ENCODE measurements at places on chromosomes 12 and 14. TPM values are rescaled to one million over a fixed set of nuclear protein-coding genes. Genes with fewer than 3 reads are reported as not detected.
A peak's percentile ranks its signal among the peaks of the same experiment; 100 is the strongest.

Gene DLK1
- 3.5 TPM for total RNA-seq

GRCh38 chr12:73798523-73798922 lies 739.1 kb upstream of the ATXN7L3B start:
- no peak for DNase-seq
- no peaks in the 10 kb centered on the region for H3K4me1 ChIP-seq
- no peaks in the 10 kb centered on the region for H3K27me3 ChIP-seq
- H3K36me3 ChIP-seq = no peaks in the 10 kb centered on the region
- no peak overlapping the region for H3K4me3 ChIP-seq
- H3K27ac ChIP-seq = no peak overlapping the region

DNA sequence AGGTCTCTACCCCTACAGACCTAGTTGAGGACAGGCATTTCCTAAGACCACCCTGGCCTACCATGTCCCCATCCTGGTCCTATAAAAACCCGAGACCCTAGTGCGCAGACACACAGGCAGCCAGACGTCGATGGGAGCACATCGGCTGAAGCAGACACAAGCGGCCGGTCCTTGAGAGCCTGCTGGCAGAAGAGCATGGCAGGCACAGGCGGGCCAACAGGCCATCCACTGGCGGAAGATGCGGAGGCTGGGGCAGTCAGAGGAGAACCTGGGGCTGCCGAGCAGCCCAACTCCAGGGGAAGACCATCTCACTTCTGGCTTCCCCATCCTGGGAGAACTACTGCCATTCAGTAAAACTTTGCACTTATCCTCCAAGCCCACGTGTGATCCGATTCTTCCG lies 396.8 kb downstream of the AEBP2 start:
- H3K27me3 ChIP-seq = no peaks in the 10 kb centered on the region
- H3K4me1 ChIP-seq = no peaks in the 10 kb centered on the region
- no peak for DNase-seq
- H3K36me3 ChIP-seq = no peaks in the 10 kb centered on the region

Gene AICDA
- total RNA-seq = not detected

- no peak for DNase-seq
- no peaks in the 10 kb centered on the region for H3K4me1 ChIP-seq
- no peak overlapping the region for H3K27ac ChIP-seq
- no peak overlapping the region for H3K4me3 ChIP-seq
- H3K27me3 ChIP-seq = no peaks in the 10 kb centered on the region
These were observed 28.7 kb upstream of the P2RX4 start for GRCh38 chr12:121181181-121181580.

- DNase-seq = no peak
- no peak overlapping the region for H3K27ac ChIP-seq
- no peaks in the 10 kb centered on the region for H3K4me1 ChIP-seq
- no peaks in the 10 kb centered on the region for H3K36me3 ChIP-seq
- peaks cover 17% of the 10 kb centered on the region for H3K27me3 ChIP-seq
- H3K4me3 ChIP-seq = no peak overlapping the region
These were observed 3.7 kb upstream of the TRPV4 start for GRCh38 chr12:109836916-109837315.

DNA sequence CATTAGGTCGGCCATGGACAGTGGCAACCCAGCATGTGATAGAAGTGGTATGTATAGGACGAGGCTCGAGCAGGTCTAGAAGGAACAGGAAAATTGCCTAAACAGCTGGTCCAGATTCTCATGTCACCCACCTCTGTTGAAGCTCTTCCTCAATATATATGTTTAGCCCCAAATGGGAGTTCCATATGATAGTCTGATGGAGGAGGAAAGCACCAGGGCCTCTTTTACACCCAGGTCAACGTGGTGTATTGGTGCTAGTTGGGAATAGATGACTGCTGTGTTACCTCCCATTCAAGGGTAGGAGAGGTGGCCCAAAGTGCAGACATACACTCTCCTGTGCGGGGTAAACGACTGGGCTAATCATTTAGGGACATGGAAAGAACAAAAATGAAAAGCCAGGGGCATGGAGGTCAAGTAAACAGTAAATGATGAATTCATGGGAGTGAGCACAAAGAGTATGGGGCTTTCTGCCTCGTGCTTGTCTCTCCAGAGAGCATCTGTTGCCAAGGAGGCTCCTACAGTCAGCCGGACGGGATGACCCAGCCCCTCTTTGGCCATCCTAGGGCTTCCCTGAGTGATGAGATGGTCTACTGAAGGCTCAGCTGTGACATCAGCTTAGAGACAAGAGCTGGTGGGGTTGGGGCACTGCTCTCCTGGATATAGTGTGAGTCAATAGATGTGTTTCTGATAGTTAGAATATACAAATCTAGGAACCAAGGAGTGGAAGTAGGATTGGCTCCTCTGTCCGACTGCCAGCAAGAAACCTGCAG lies 5.5 kb upstream of the PRIMA1 start:
- DNase-seq = no peak
- no peak overlapping the region for H3K27ac ChIP-seq
- H3K4me3 ChIP-seq = no peak overlapping the region
- H3K27me3 ChIP-seq = peaks cover 7% of the 10 kb centered on the region

GRCh38 chr12:111276146-111276545 lies 92.7 kb downstream of the PHETA1 start:
- no peak for DNase-seq
- no peaks in the 10 kb centered on the region for H3K36me3 ChIP-seq
- H3K27ac ChIP-seq = no peak overlapping the region
- H3K4me3 ChIP-seq = no peak overlapping the region

GRCh38 chr14:100822013-100822412 lies 3.9 kb upstream of the MEG3 start:
- H3K4me1 ChIP-seq = no peaks in the 10 kb centered on the region
- no peaks in the 10 kb centered on the region for H3K36me3 ChIP-seq
- H3K27me3 ChIP-seq = peaks cover 24% of the 10 kb centered on the region
- no peak for DNase-seq
- H3K27ac ChIP-seq = no peak overlapping the region
- no peak overlapping the region for H3K4me3 ChIP-seq

- DNase-seq = no peak
- no peak within 1 kb of the TSS for H3K4me3 ChIP-seq
- no peak within 1 kb of the TSS for H3K27ac ChIP-seq
- no peaks in the 10 kb centered on the region for H3K36me3 ChIP-seq
These were observed at the start of gene KRT72 for GRCh38 chr12:52600941-52601481. Gene KRT72, minus strand, starts transcription at chr12:52601463. Its CDS starts 11 bp downstream, at chr12:52601452.

GRCh38 chr12:115870021-115870420 lies 407.5 kb downstream of the MED13L start:
- no peaks in the 10 kb centered on the region for H3K27me3 ChIP-seq
- H3K36me3 ChIP-seq = no peaks in the 10 kb centered on the region
- peak overlapping the region; percentile 59 for H3K27ac ChIP-seq
- H3K4me3 ChIP-seq = no peak overlapping the region
- DNase-seq = no peak

DNA sequence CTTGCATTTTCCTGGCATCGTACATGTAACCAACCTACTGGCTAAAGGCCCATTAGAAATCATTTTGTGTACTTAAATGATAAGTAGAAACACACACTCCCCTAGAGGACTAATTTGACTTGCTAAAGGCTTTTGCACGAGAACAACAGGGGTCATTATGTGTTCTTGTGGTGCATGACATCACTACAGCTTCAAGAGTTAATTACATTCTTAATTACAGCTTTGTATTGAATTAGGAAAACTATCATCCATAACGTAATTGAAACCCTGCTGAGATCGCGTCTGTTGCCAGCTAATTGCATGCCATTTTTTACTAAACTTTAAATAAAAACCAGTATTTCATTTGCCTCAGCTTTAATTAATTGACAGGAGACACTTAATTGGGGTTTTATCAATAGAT lies 51.4 kb downstream of the TMEM132C start:
- H3K27me3 ChIP-seq = no peaks in the 10 kb centered on the region
- H3K36me3 ChIP-seq = no peaks in the 10 kb centered on the region
- no peak overlapping the region for H3K27ac ChIP-seq
- DNase-seq = no peak
- H3K4me3 ChIP-seq = no peak overlapping the region

GRCh38 chr14:105589161-105589925 lies 63.0 kb downstream of the TMEM121 start:
- H3K4me3 ChIP-seq = no peak overlapping the region
- no peaks in the 10 kb centered on the region for H3K4me1 ChIP-seq
- H3K36me3 ChIP-seq = no peaks in the 10 kb centered on the region
- DNase-seq = no peak

Gene CHD8
- total RNA-seq = 49.5 TPM

Gene FOXM1
- not detected for total RNA-seq

- no peak overlapping the region for H3K27ac ChIP-seq
- no peaks in the 10 kb centered on the region for H3K36me3 ChIP-seq
- H3K4me3 ChIP-seq = no peak overlapping the region
- DNase-seq = no peak
- no peaks in the 10 kb centered on the region for H3K27me3 ChIP-seq
- H3K4me1 ChIP-seq = no peaks in the 10 kb centered on the region
These were observed 241.5 kb downstream of the SNAPC1 start for GRCh38 chr14:62003701-62004100.

DNA sequence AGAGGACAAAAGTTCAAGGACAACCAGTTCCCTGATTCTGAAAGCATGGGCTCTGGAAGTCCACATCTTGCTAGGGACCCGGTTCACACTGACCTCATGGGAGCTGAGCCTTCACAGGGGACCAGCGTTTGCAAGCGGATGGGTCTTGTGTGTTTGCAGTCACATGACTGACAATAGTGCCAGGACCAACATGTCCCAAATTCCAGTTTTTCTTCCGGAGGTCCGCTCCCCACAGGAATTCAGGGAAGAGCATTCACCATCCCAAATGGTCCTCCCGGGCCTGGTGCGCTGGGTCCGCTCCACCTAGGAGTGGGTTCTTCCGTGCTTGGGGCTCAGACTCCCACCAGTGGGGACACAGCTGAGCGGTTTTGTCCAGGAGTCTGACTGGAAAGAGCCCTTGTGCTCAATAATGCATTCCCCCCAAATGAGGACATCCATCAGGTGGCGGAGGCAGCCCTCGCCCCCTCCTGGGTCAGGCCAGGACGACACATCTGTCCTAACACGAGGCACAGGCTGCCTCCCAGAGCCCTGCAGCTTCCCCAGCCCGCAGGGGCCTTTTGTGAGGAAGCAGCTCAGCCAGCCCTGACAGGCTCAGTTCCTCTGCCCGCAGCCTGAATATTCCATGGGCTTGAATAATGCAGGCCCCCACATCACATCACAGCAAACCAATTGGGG lies 91.8 kb upstream of the BCL11B start:
- H3K27ac ChIP-seq = no peak overlapping the region
- no peaks in the 10 kb centered on the region for H3K27me3 ChIP-seq
- H3K4me1 ChIP-seq = no peaks in the 10 kb centered on the region

GRCh38 chr12:16716928-16717327 lies 111.0 kb upstream of the LMO3 start:
- no peaks in the 10 kb centered on the region for H3K36me3 ChIP-seq
- no peak for DNase-seq
- no peak overlapping the region for H3K27ac ChIP-seq
- no peaks in the 10 kb centered on the region for H3K27me3 ChIP-seq
- H3K4me1 ChIP-seq = no peaks in the 10 kb centered on the region

DNA sequence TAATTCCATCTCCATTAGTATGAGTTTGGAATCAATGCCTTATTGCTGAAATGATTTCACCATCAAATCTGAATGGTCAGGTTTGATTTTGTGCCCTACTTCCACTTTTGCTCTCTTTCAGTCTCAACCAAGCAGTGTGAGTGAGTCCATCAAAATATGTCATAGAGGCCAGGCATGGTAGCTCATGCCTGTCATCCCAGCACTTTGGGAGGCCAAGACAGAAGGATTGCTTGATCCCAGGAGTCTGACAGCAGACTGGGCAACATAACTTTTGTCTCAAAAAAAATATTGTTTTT lies 22.0 kb upstream of the HSP90B1 start:
- H3K27me3 ChIP-seq = no peaks in the 10 kb centered on the region
- no peak overlapping the region for H3K27ac ChIP-seq
- H3K4me3 ChIP-seq = no peak overlapping the region
- H3K36me3 ChIP-seq = no peaks in the 10 kb centered on the region
- DNase-seq = no peak
- peaks cover 6% of the 10 kb centered on the region for H3K4me1 ChIP-seq

GRCh38 chr14:68772761-68773381 lies 20.0 kb downstream of the ZFP36L1 start:
- no peak for DNase-seq
- peak overlapping the region; percentile 75 for H3K27ac ChIP-seq
- H3K4me3 ChIP-seq = no peak overlapping the region
- peaks cover 3% of the 10 kb centered on the region for H3K4me1 ChIP-seq

All from gastrocnemius medialis (tissue), 4 donors.